ENCODE measurements at places on chromosomes 7 and 10.
A peak's percentile ranks its signal among the peaks of the same experiment; 100 is the strongest.

DNA sequence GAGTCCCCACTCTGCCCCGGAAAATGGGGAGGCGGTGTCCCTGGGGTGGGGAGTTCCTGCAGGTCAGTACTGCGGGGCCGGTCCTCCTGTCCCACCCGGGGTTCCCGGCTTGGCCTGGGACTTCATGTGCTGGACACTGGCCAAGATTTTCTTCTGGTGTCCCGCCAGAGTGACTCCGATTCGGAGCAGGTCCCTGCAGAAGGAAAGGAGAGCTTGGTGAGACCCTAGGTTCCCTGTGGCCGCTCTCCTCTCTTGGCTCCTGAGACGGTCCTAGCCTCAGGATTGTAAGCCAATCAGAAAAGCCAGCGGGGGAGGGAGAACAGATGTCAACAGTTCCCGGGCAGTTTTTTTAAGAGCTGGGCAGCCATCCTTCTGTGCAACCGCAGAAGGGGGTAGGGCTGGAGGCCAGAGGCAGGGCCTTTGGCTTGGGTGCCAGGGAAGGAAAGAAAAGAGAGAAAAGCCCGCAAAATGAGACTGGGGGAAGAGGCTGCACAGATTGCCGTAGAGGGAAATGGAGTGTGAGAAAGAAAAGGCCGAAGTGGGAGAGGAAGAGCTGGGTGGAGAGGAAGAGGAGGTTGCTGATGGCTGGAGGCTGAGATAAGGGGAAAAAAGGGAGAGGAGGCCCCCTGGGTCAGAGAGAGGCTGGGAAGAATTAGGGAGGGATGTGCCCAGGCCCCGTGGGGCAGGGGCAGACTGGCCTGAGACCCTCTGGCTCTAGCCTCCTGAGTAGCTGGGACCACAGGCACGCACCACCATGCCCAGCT lies 23.7 kb downstream of the EPHB4 start:
- DNase-seq: no peak

DNA sequence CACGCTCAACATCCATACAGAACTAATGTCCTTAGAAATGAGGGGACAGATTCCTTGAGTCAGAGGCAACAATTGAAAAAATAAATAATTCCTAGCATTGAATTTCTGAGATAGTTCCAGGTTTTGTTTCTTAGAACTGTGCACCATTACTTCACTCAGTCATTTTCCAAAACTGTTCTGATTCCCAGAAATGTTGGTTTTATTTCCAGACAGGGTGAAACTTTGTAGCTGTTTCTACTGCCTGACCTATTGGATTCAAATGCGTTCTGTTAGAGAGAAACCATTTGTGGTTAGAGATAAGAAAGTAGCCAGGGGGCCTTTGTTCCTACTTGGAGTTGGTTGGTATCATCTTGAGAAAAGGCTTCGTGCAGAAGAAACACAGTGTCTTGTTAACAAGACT lies 8.1 kb upstream of the DEPP1 start:
- no peak for DNase-seq

- DNase-seq: no peak
These were observed 5.3 kb downstream of the ALKBH4 start for GRCh38 chr7:102459221-102459844.

DNA sequence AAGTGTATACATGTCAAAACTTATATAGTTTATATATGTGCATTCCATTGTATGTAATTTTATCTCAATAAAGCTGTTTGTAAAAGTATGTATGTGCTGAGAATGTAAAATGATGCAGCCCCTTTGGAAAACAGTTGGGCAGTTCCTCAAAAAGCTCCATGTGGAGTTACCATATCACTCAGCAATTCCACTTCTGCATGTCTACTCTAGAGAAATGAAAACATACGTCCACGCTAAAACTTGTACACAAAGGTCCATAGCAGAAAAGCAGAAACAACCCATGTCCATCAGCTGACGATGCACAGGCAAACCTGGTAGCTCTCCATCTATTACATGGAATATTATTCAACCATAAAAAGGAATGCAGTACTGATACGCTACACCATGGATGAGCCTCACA lies 8.3 kb upstream of the RGS10 start:
- DNase-seq: no peak

GRCh38 chr10:102461187-102462054 lies 10.1 kb upstream of the C10orf95 start:
- peak; percentile 89 for DNase-seq

DNA sequence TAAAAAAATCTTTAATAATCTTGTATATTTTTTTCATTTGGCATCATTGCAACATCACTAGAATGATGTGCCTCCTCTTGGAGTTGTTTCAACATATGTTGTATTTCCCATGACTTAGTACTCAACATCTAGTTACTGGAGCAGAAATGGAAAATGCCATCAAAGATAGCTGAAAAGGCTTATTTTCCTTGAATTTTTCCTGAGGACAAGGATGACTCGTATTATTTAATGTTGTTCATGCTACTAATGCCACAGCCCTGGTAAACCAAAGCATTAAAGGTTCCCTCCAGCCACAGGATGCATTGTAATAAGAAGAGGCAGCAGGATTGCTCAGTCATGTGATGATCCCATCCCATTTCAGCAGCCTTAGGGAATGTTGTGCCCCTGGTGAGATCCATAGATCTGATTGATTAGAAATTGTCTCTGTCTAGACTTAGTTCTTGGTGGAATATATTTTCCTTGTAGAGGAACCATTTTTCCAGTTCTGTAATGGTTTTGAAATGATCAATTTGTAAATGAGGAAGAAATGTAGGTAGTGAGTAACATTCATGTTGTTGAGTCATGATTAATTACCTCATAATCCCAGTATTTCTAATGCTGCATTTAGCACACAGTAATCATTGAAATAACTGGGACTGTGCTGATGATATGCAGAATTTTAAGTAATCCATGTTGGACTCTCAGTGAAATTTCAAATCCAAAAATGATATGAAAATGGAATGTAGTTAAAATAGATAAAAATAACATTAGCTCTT lies 91.3 kb upstream of the SMIM30 start:
- DNase-seq: no peak

- no peak for DNase-seq
These were observed 243.1 kb upstream of the AOAH start for GRCh38 chr7:36967387-36967786.

DNA sequence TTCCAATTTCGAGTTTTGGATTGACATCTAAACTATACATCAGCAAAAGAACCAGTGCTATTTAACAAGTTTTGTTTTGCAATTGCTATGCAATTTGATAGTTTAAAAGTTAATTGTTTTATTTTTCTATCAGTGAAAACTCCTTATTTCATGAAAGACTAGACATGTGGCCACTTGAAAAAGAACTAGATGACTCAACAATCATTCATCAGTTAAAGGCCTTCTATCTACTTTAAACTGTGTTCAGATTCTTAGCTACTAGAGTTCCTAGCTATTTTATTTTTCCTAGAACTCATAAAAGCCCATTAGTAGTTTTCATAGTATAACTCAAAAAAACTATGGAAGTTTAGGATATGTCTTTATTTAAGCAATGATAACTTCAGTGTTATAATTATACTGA lies 104.6 kb upstream of the LSM8 start:
- no peak for DNase-seq

GRCh38 chr10:121830101-121830500 lies 97.7 kb downstream of the ATE1 start:
- DNase-seq: no peak

- no peak for DNase-seq
These were observed 454.7 kb upstream of the FOXK1 start for GRCh38 chr7:4227105-4228010.

GRCh38 chr7:137696988-137697387 lies 149.8 kb downstream of the DGKI start:
- DNase-seq: no peak

DNA sequence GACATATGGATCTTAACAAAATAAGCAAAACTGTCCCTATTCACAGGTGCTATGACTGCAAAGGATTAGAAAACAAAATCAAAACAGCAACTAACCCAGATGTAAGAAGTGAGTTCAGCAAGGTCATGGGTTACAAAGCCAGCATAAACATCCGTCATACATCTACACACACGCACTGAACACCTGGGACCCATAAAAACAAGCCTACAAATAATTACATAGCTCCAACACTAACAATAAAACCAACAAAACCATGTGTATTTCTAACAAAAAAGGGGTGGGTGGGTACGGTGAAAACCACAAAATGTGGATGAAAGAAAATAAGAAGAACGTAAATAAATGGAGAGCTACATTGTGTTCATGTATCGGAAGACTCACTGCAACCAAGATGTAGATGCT lies 256.8 kb downstream of the ELFN1 start:
- no peak for DNase-seq

DNA sequence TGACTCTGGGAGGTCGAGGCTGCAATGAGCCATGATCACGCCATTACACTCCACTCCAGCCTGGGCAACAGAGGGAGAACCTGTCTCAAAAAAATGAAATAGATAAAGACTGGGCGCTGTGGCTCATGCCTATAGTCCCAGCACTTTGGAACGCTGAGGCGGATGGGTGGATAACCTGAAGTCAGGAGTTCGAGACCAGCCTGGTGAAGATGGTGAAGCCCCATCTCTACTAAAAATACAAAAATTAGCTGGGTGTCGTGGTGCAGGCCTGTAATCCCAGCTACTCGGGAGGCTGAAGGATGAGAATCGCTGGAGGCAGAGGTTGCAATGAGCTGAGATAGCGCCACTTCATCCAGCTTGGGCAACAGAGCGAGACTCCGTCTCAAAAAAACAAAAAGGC lies 1.1 kb upstream of the DDX21 start:
- no peak for DNase-seq

GRCh38 chr7:122764902-122765301 lies 62.2 kb upstream of the RNF148 start:
- DNase-seq: no peak

- DNase-seq: no peak
These were observed 484.6 kb downstream of the GATA3 start for GRCh38 chr10:8539056-8539455.

Measured in activated T-helper 1 cell treated with Interleukin-2 at 50 U/mL for 16 hours (primary cell).